ENCODE measurements at places on chromosomes 11 and 22.

- no peak for DNase-seq
These were observed 42.9 kb upstream of the TTC36 start for GRCh38 chr11:118484405-118484804.

GRCh38 chr11:65657426-65657825, 5.3 kb downstream of the RELA start:
- DNase-seq, result no peak

- DNase-seq, result no peak
These were observed 127.4 kb downstream of the SPON1 start for GRCh38 chr11:14089690-14090462.

GRCh38 chr22:47187176-47187957, 424.9 kb downstream of the TBC1D22A start:
- no peak for DNase-seq

DNA sequence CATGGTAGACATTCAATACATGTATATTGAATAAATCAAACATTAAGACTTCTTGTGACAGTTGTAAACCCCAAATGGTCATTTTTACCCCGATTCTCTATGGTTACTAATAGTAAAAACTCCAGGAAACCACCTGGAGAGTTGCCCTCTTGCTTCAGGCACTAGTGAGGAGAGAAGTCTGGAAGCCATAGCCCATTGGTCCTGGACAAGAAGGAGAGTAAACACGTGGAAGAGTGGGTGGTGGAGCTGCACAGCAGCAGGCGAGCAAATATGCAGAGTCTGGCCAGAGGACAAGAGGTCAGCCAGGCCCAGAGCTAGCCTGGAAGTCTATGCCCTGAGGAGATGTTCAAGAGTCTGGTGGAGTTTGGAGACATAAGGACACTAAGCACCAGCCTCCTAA, 17.7 kb downstream of the DCHS1 start:
- no peak for DNase-seq

DNA sequence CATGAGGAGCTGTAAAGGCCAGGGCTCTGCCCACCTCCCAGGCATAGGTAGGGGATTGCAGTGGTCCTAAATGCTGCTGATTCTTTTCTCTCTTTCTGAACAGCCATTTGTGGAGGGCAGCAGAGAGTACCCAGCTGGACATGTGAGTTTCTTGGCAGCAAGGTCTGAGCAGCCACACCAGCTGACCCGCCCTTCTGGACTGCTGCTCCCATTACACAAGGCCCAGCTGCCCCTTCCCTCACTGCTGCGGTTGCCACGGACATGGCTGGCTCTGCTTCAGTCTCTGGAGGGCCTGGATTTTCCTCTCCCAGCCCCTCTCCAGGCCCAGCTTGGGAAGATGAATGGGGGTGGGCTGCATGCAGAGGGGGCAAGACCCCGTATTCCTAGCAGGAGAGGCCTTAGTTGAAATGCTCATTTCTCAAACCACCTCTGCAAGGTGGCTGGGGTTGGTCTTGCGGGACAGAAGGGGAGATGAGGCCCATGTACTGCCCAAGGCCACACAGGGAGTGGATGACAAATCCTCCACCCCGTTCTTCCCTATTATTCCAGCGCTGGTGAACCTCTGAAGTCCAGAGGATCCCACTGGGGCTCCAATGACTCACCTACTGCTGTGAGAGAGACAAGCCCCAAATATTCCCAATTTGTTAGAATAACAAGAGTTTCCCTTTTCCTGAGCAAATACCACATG, 4.6 kb downstream of the LGALS12 start:
- no peak for DNase-seq

GRCh38 chr11:62505059-62505439, 41.6 kb downstream of the AHNAK start:
- no peak for DNase-seq

DNA sequence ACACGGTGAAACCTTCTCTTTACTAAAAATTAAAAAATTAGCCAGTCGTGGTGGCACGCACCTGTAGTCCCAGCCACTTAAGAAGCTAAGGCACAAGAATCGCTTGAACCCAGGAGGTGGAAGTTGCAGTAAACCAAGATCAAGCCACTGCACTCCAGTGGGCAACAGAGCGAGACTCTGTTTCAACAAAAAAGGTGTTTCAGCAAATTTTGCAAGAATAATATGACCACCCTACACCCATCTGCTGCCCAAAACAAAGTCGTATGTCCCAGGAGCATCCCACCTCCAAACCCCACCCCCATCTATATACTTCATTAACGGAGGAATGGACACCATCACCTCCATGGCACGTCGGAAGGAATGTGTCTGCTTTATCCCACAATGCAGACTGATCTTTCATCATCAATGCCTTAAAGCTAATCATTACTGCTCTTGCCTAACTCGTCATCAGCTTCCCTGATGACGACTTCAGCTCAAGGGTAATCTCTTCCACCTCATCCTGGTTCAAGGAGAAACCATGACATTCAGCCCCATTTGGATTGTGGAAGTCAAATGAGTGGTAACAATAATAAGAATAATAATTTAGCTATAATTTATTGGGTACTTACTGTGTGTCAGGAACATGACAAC, 34.1 kb downstream of the SCGB1A1 start:
- no peak for DNase-seq

DNA sequence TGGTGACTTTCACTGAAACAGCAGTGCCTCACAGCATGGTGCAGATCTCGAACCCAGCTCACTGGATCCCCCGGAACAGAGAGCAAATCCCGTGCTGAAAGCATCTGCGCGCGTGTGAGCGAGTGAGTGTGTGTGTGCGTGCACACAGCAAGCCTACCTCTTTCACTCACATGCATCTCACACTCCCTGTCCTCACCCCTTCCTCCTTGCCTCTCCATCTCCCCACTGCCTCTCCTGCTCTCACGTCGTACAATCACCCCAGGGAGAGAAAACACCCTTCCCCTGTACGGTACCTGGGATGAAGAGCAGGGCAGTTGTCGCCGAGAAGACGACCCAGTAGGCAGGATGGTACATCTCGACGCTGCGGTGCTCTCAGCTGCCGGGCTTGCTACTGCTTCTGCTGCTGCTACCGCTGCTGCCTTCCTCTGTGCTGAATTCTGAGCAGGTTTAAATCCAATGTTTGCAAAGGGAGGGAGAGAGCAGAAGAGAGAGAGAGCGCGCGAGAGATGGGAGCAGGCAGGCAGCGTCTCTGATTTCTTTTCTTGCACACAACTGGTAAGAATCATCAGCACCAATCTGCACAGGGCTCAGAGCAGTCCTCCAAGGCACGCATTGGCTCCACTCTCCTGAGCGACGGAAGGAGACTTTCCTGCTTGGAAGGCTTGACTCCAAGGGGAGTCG, at the start of gene OPCML:
OPCML (minus strand) TSS at position 531 of the 681 bp plus-strand sequence.
- DNase-seq, result no peak

DNA sequence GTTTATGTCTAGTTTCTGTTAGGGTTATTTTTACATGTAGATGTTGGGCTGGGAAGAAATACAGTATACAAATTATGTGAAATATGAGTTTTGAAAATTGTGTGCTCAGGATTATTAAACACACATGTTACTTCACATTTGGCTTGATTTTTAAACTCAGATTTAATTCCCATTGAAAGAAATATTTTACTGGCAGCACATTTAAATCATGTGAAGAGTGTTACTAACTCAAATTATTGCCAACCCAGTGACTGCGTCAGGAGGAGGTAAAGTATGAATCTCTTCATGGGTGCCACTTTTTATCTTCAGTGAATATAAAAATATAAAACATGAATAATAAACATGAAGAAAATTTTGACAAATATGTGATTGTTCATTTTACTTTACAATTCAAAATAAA, 457.5 kb upstream of the CCDC179 start:
- DNase-seq, result no peak

DNA sequence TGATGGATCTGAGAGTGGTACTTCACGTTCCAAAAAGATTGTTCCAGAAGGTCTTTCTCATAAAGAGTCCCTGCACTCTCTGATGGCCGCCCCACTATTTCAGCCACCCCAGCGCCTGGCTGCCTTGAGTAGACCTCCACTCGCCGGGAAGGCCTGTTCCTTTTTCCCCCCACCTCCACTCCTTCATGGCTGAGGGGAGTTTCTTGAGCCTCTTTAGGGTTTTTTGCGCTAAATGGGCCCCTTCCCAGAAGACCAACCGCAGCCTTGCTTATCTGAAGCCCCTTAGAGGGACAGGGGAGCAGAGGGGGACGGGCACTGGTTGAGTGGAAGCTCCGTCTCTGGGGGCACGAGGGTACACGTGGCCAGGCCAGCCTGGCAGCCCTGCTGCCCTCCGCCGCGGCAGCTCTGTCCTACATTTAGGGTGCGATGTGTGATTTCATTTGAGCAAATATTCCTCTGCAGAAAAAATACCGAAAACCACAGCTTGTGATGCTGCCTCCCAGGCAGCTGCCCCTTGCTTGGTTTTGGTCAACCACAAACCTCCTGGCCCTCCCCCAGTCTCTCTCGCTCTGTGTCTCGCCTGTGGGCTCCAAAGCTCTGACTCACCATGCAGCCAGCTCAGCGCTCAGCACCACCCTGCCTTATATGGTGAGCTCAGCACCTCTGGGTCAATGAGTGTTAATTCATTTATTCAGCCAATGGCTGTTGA, 88.7 kb downstream of the TP53I11 start:
- DNase-seq, result no peak

GRCh38 chr11:2553886-2554285, 109.1 kb downstream of the KCNQ1 start:
- DNase-seq, result no peak

GRCh38 chr22:28477556-28477955, 202.1 kb downstream of the TTC28 start:
- no peak for DNase-seq

DNA sequence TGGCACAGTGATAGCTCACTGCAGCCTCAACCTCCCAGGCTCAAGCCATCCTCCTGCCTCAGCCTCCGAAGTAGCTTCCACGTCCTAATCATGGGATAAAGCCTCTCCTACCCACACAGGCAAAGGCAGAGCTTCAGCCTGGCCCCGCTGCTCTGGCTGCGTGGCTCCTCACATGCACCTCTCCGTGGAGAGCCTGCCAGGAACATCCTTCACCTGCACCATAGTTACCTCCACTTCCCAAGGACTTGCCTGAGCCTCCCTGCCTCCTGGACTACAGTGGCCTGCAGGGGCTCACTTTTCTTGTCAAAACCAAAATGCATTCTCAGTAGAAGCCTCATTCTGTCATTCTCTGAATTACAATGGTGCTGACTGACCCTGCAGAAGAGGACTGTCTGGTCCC, 6.5 kb downstream of the C11orf16 start:
- DNase-seq, result no peak

DNA sequence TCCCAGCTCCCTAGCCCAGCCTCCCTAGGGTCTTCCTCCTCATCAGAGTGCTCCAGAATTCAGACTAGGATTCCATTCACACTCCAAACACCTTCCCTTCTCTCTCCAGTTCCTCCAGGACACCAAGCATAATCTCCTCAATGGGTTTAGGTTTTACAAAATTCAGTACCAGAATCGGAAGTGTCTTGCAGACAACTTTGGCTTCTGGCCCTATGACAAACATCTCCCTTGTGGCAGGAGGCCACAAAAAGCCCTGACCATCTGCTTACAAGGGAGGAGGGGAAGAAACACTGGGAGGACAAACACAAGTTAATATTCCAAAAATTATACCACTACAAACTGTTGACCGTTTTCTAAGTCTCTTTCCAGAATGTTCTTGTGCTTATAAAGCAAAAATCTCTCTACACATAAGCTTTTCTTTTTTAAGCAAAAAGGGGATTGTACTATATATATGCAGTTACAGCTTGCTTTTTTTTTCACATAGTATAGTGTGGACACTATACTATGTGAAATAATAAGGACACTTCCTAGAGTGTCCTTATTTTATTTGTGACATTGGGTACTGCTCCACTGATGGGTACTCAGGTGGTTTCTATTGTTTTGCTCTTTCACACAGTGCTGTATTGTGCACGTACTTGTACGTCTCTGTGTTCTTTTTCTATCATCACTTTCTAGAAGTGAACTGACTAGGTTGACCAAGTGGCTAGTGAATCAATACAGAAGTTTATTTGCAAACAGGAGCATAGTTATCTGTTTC, 78.7 kb downstream of the BDNF start:
- no peak for DNase-seq

- no peak for DNase-seq
These were observed 82.6 kb upstream of the PDGFD start for GRCh38 chr11:104246590-104246989.

DNA sequence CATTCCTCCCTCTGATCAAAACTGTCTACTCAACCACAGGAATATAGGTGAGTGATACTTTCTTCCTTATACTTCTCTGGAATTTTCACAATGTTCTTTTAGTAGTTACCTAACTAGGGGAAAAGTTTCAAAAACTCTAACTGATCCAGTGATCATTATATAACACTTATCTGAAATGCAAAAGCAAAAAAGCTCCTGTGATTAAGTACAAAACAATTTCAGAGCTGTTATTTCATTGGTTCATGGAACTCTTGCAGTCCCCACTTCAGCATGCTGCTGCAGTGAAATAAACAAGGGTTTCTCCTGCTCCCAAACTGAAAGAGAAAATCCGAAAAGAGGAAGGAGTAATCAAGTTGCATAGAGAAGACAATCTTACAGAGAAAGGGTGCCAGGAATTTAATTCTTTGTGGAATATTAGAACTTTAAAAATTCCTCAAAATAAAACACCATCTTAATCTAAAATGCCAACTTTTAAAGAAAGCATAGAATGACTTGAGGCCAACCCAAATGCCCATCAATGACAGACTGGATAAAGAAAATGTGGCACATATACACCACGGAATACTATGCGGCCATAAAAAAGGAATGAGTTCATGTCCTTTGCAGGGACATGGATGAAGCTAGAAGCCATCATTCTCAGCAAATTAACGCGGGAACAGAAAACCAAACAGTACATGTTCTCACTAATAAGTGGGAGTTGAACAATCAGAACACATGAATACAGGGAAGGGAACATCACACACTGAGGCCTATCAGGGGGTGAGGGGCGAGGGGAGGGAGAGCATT, 20.3 kb downstream of the PPP2R1B start:
- DNase-seq, result no peak

DNA sequence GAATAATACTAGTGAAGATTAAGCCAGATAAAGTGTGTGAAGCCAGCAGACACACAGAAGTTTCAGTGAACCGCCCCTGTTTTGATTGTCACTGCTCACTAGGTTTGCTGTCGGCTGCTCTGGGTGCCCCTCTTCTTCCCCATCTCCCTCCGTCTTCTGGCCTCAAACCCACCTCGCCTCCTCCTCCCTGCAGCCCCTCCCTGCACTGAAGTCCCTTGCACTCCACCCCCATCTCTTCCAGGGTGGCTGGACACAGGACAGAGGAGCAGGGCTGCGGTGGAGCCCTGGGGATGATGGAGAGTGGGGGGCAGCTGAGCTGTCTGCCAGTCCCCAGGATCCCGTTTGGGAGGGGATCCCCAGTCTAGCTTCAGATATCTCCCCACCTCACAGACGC, 53.5 kb downstream of the CYTH4 start:
- DNase-seq, result no peak

DNA sequence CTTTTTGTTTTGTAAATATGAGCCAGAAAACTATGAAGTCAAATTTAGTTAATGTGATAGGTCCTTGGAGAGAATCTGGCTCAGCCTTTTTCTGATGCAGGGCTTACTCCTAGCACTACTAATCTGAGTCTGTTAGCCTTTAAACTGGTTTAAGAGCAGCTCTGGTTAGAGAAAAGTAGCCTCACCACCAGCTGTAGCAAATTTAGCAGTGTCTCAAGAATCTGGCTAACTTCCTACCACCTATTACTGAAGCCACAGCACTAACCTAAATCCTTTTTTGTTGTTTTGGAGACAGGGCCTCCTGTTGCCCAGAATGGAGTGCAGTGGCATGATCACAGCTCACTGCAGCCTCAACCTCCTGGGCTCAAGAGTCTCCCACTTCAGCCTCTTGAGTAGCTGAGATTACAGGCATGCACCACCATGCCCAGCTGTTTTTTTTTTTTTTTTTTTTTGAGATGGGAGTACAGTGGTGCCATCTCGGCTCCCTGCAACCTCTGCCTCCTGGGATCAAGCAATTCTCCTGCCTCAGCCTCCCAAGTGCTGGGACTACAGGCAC, 13.9 kb downstream of the RBM4B start:
- no peak for DNase-seq

All from NCI-H187 treated with DMSO at 0.1 percent for 48 hours (cell line).